SJCRH30 (cell line): ENCODE measurements at places on chromosomes 7 and 10.

DNA sequence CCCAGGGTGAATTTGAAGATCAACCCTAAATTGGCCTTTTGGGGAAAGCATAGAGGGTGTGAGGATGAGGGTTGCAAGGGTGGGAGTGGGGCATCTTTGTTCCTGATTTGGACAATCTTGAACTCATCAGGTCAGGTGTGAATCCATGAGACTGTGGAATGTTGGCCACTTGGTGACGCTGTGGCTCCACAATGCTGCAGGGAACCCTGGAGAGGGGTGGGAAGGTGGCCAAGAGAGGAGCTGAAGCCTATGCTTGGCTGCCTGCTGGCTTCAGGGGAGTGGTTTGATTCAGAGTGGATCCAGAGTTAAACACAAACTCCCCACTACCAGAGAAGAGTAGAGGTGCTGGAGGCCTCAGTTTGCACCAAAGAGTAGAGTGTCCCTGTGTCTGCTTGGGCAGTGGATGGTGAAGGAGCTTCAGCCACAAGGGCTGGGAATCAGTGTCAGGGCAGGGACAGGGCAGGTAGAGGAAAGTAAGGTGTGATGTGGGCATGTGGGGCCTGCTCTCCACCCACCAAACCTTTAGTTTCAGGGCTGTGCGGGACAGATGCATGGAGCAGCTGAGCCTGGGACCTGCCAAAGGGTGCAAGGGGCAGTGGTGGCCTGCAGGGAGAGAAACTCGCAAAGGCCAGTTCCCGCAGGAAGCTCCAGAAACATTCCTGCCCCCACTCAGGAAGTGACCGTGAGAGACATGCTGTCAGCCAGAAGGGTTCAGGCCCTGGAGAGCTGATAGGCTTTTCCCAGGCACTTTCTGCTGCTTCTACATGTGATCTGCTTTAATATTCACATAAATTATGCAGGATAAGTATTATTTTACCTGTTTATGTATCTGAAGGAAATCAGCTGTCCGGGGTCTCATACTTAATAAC, 81.0 kb upstream of the PRSS58 start:
- peak; percentile 12 for DNase-seq

GRCh38 chr7:105027176-105027853, 13.3 kb downstream of the KMT2E start:
- DNase-seq: no peak

DNA sequence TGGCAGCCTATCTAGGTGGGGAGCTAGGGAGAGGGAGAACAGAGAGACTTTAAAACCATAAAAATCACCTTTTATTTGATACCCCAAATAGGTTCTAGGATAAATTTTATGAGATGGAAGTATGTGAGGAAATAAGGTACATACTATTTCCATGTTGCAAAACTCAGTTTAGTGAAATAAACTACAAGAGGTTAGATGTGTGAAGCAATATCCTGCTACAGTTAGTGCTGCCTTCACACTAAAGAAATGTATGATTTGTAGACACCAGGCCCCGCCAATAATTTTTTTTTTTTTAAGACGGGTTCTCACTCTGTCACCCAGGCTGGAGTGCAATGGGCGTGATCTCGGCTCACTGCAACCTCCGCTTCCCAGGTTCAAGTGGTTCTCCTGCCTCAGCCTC, 34.4 kb upstream of the RSBN1L start:
- no peak for DNase-seq

DNA sequence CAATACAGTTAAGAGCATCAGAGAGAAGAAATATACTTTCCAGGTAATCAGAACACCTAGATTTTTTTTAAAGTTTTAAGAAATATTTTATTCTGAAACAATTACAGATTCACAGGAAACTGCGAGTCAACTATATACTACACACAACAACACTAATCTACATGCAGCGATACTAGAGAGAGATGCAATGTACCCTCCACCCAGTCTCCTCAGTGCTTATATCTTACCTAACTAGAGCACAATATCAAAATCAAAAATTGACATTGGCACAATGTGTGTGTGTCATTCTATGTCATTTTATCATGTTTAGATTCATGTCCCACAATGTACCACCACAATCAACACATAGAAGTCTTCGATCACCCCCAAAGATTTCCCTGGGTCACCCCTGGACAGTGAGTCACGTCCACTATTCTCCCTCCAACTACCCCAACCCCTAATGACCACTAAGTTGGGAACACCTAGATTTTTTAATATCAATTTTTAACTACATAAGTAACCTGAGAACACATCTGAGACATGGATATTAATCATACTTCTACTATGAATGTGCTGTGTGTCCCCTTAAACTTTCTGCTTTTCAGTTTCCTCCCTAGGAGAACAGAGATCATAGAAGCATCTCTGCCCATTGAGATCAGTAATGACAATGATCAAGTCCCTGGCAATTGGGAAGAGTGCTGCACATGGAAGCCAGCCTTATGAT, 86.5 kb downstream of the GSAP start:
- DNase-seq: no peak

DNA sequence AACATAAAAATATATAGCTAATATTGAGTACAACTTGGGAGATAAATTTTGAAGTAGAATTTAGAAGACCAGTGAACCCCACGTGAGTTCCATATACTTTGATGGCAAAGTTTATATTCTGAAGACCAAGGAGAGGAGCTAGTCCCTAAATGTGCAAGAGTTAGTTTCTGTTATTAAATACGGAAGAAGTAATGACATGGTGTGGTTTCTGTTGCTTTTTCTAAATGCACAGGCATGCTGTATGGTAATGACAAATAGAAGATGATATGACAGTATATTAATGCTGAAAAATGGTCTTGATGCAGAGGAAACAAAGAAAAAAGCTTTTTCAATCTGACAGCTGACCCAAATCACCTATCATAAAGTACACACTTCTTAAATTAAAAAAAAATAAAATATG, 101.8 kb downstream of the ST8SIA6 start:
- DNase-seq: no peak

- DNase-seq: no peak
These were observed 194.2 kb upstream of the NPSR1 start for GRCh38 chr7:34463830-34464229.

GRCh38 chr10:6255548-6256061, 52.9 kb downstream of the PFKFB3 start:
- no peak for DNase-seq

DNA sequence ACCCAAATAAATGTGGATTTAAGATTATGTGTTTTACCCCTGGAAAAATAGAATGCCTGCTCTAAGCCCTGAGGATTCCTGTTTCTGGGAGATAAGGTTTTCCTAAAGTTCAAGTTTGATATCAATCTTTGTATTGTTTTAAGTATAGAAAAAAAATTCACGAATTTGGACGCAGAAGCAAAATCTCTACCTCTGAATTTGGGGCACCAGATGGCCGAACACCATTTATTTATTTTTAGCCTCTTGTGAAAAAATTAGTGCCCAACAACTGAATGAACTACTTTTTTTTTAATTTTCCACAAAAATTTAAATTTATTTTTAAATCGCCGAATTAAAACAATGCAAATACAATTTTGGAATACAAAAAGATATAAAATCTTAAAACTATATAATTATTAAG, 128.1 kb upstream of the SP4 start:
- DNase-seq: no peak

GRCh38 chr7:142862351-142862750, 7.5 kb downstream of the EPHB6 start:
- no peak for DNase-seq

GRCh38 chr10:71893920-71894319, 42.9 kb upstream of the PSAP start:
- DNase-seq: no peak

GRCh38 chr7:1591876-1592275, 22.0 kb upstream of the PSMG3 start:
- no peak for DNase-seq

DNA sequence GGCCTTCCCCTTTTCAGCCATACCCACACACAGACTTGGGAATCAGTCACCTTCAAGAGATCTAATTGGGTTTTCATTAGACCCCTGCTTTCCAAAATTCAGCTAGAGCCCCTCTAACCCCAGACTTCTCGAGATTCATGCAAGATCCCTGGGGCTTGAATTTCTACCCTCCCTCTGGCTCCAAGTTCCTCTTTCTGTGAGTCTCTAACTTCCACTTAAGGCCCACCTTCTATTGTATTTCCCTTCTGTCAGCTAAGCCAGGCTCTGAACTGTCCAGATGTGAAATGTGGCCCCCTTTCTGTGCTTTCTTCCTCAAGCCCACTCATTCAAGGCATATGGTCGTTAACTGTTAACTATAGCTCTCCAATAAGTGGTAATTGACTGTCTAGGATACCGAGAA, 132.2 kb downstream of the ZNF365 start:
- no peak for DNase-seq

GRCh38 chr10:1124796-1125195, 68.6 kb downstream of the WDR37 start:
- no peak for DNase-seq

DNA sequence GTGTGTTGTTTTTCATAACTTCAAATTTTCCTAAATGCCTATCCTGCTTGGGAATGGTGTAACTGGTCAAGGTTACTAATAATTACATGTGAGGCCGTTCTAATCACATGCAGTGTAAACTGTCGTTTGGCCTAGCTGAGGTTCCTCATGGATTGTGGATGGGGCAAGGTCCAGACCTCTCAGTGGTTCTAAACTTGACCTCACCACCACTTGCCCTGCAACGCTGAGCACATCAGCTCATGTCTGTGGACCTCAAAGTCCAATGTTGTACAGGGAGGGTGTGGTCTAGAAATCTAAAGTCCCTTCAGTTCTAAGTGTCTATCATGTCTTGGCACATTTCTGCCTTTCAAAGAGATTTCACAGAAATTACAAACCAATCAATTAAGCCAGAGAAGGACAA, 15.6 kb downstream of the RBP3 start:
- no peak for DNase-seq

DNA sequence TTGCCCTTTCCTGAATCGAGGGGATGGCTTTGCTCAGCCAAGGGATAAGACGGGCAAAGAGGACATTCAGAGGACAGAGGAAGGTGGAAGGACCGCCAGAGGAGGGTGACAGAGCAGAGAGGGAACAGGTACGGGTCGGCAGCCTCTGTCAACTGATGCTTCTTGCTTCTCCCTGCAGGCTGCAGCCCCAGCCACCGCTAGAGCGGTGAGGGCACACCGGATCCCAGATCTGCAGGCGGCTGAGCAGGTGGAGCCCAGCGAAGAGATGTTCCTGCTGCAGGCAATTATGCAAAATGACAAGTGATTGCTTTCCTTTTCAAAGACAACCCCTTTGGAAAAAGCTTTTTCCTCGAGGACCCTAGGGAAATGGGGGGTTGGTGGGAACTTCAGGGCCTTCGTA, 181.9 kb upstream of the ANKRD30A start:
- no peak for DNase-seq

GRCh38 chr10:123570898-123571515, 95.1 kb upstream of the GPR26 start:
- DNase-seq: no peak

GRCh38 chr7:27193335-27194001, 6.4 kb downstream of the HOXA13 start:
- DNase-seq: no peak

- no peak for DNase-seq
These were observed 15.7 kb downstream of the SPOCK2 start for GRCh38 chr10:72072639-72073038.

DNA sequence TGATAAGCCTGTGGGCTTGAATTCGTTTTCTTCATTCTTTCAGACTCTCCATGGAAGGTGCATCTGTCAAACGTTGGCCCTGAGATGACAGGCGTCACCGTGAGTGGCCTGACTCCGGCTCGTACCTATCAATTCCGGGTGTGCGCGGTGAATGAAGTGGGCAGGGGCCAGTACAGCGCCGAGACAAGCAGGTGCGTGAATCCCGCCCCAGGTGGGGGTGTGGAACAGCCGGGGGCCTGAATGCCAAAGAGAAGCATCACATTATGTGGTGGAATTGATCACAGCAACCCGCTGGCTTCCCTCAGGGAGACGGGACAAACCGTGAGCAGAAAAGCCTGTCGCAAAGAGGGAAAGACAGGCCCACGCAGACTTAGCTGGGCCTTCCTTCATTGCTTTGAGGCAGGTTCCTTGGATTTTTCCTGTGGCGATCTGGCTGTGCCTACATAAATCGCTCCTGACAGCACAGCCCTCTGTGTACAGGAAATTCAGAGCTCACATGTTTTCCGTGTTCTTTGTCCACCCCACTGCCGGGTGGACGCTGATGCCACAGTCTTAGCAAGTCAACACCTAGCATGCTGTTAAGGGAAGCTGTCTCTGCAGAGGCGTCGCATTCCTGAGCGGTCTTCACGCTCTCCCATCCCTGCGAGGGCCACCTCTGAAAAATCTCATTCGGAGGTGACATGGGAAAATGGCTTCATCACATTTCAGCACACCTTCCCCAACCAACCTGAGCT, 671.0 kb upstream of the FOXK1 start:
- DNase-seq: no peak

GRCh38 chr10:73865459-73866442, 8.6 kb downstream of the CAMK2G start:
- DNase-seq: peak; percentile 72

GRCh38 chr10:44853148-44853734, 57.9 kb upstream of the TMEM72 start:
- no peak for DNase-seq

DNA sequence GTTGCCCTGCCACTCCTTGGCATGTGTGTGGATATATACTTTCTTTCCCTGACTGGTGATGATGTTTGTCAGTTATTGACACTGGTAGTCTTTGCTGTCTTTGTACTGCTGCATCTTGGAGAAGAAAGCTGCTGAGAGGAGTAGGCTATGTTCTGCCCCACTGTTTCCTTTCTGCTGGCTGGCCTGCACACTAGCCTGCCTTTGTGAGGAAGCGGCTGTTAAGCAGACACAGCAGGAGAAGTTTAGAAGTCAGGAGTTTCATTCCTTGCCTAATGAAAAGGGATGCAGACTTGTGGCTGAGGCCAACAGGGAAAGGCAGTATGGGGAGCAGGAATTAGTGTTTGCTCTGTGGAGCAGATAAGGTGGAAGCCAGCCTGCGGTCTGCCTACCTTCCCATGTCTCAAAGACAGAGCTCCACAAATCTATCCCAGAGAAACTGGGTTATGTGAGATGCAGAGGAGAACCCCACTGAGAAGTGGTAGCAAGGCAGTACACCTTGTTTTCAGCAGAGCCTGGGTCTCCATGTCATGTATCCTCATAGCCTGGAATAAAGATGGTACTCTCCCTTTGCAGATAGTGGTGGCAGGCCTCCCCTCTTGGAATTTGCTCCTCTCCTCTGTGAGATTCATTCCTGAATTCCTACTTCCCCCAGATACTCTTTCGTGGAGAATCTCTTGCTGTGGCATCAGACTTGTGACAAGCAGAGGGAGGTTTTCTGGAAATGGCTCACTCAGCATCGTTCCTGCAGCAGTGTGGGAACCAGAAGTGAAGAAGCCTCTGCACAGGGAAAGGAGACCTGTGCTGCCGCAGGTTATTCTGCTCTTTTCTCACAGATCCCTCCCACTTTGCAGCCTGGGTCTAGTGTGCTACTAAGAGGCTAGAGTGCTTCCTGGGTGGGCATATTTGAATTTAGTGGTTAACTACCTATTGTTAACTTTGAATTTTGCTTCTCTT, 130.2 kb downstream of the LRRC4 start:
- DNase-seq: no peak

- DNase-seq: no peak
These were observed 116.2 kb downstream of the AVL9 start for GRCh38 chr7:32611201-32612099.

GRCh38 chr10:32937911-32938424, 20.1 kb downstream of the ITGB1 start:
- no peak for DNase-seq
